Nephron progenitor cell (in vitro differentiated cells): ENCODE measurements at places on chromosomes 4 and X.
A peak's percentile ranks its signal among the peaks of the same experiment; 100 is the strongest.

- no peak for DNase-seq
Measured at GRCh38 chr4:25440478-25441030, 63.5 kb downstream of the ANAPC4 start.

- no peak for DNase-seq
Measured at GRCh38 chr4:145345401-145345800, 136.3 kb upstream of the SMAD1 start.

- DNase-seq: peak; percentile 52
Measured at GRCh38 chrX:54043541-54044125, 640 bp downstream of the PHF8 start.

DNA sequence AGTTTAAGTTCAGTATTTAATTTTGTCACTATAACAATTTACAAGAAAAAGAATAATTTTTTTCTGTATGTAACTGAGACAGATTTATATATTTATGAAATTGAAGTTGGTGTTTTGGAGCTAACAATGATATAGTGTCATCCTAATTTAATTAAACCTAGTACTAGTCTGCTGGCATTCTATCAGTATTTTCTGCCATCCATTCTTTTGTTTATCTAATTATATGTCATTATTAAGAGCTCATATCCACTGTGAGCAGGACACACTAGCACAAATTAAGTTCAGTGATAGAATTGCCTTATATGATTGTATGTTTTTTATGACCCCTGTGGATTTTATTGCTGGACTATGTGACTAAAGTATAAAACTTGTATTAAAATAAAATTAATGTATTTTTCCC lies 996.5 kb downstream of the CCSER1 start:
- DNase-seq: no peak

GRCh38 chrX:48903290-48903689 lies 5.6 kb downstream of the PQBP1 start:
- DNase-seq: no peak

DNA sequence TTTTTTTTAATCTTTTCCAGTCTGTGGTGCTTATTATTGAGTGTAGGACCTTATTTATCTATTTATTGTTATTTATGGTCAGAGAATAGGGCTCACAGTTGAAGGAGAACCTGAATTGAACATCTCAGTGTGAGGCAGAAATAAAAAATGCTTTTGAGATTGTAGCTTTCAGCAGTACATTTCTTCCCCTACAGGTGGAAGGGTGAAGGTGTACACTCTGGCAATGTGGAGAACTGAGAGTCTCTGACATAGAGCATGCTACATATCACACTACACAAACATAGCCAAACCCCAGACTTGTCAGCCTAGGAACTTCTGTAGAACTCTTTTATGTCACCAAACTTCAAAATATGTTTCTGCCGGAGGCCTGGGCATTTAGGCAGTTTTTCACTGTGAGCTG lies 140.2 kb downstream of the STIM2 start:
- no peak for DNase-seq

DNA sequence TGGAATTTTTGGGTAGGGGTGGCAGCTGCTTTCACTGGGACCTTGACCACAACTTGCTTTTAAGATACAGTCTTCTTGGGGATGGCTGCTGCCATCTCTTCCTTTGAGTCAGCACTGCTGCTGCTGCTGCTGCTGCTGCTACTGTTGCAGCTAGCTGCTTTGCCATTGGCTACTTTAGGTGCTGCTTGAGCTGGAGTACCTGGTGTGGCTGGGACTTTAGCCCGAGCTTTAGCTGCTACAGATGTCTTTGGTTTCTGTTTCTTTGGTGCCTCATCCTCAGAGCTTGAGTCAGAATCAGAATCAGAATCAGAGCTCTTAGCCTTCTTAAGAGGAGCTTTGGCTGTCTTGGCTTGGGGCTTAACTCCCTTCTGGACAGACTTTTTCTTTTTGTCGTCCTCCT lies 52.2 kb downstream of the FAM9B start:
- DNase-seq: no peak

DNA sequence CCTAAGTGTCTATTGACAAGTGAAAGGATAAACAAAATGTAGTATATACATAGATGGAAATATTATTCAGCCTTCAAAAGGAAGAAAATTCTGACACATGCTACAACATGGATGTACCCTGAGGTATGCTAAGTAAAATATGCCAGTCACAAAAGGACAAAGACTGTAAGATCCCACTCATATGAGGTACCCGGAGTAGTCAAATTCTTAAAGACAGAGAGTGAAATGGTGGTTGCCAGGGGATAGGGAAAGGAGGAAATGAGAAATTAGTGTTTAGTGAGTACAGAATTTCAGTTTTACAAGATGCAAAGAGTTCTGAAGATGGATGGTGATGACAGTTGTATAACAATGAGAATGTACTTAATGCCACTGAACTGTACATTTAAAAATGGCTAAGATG lies 102.3 kb upstream of the NAP1L5 start:
- no peak for DNase-seq

DNA sequence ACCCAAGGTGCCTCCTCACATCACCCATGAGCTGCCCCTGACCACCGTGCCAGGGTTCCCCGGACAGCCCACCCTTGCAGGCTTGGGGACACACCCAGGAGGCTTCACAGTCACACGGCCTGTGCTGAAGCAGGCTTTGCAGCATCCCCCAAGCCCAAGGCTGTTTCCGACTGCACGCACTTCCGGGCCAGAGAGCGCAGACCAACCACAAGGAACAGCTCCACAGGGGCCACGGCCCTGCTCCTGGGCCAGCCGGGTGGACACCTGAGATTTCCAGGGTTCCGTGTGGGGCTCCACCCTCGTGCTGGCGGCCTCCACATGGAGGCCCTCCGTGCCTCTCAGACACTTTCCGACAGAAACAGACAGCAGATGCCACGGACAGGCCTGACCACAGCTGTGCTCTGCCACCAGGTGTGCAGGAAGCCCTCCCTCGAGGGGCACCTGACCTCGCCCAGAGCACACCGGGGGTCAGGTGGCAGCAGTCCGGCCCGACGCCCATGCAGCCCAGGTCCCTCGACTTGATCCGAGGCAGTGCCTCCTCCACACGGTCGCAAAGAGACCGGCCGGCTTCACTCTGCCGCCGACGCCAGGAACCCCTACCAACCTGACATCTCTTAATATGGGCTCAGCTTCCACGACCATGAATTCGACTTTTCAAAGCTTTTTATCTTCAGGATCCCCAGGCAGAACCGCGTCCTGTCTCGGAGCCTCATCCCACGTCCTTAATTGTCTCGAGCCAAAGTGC lies 8.0 kb downstream of the CTBP1 start:
- DNase-seq: no peak

GRCh38 chr4:158652920-158653319 lies 18.8 kb downstream of the C4orf46 start:
- DNase-seq: no peak

GRCh38 chr4:114464726-114465272 lies 133.8 kb upstream of the UGT8 start:
- DNase-seq: no peak

DNA sequence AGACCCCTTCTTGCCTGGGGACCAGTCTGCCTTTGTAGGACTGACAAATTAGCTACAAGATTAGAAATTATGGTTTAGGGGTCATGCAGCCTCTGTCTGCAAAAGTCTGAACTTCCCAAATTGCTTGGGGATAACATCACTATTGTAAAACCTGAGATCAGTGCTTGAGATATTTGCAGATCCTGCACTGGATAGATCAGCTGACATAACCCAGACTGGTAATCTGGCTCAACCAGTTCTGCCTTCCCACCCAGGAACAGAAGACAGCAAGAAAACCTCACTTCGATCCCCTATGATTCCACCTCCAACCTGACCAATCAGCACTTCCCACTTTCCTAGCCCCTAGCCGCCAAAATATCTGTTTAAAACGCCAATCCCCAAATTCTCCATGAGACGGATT lies 202.8 kb upstream of the DIAPH2 start:
- no peak for DNase-seq

DNA sequence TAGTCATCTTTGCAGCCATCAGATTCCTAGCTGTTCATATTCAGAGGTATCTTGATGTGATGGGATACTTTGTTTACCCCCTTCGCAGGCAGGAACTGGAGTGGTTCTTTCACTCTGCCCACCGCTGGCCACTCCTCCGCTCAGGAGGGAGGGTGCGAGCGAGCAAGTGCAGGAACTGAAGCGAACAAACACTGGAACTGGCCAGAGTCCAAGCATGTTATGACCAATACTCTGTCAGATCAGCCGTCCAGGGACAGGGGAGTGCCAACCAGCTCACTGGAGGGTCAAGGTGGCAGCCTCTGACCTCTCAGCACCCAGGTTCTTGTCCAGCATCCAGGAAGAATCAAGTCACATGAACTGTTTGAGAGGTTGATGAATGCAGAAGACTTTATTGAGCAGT lies 18.0 kb upstream of the MANBA start:
- DNase-seq: no peak
